Right atrium auricular region (tissue), 2 donors: ENCODE measurements at places on chromosomes 4 and X. TPM values are rescaled to one million over a fixed set of nuclear protein-coding genes. Genes with fewer than 3 reads are reported as not detected.

Gene FAM156A
- 4.3 TPM for total RNA-seq

Gene GLRB
- total RNA-seq: 13.2 TPM

Gene BEX5
- total RNA-seq: 4.7 TPM

Gene MUC7
- not detected for total RNA-seq

Gene C4orf50
- not detected for total RNA-seq

Gene RAB39B
- 0.63 TPM for total RNA-seq

Gene STARD8
- 8.3 TPM for total RNA-seq

Gene ETDB
- total RNA-seq: not detected

Gene USP17L30
- not detected for total RNA-seq

Gene MRPL1
- total RNA-seq: 17.4 TPM

Gene EGF
- 13.4 TPM for total RNA-seq

Gene MAGEA10
- not detected for total RNA-seq

GRCh38 chr4:55397126-55397436 is 1.3 kb downstream of the TMEM165 start:
- peaks cover 12% of the 10 kb centered on the region for H3K36me3 ChIP-seq
- H3K27ac ChIP-seq: peak overlapping the region; percentile 99
- H3K27me3 ChIP-seq: no peaks in the 10 kb centered on the region
- peak overlapping the region; percentile 92 for H3K4me3 ChIP-seq

DNA sequence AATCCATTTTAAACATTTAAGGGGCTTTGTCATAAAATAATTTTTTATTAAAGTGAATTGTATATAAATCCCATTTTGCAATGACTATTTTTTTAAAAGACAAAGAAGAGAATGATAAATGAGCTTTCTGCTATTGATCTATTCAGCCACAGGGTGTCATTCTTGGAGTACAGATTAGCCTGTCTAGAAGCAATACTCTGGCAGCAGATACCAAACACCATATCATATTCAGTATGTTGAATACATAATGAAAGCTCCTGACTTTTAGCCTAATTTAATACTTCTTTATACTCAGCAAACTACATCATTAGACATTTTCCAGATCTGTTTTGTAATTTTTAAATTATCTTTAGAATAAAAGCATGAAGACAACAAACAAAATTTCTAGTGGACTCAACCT is 496.3 kb downstream of the PDGFC start:
- H3K27me3 ChIP-seq: no peaks in the 10 kb centered on the region
- H3K27ac ChIP-seq: no peak overlapping the region
- DNase-seq: no peak
- no peaks in the 10 kb centered on the region for H3K36me3 ChIP-seq
- no peaks in the 10 kb centered on the region for H3K4me1 ChIP-seq
- no peak overlapping the region for H3K4me3 ChIP-seq

DNA sequence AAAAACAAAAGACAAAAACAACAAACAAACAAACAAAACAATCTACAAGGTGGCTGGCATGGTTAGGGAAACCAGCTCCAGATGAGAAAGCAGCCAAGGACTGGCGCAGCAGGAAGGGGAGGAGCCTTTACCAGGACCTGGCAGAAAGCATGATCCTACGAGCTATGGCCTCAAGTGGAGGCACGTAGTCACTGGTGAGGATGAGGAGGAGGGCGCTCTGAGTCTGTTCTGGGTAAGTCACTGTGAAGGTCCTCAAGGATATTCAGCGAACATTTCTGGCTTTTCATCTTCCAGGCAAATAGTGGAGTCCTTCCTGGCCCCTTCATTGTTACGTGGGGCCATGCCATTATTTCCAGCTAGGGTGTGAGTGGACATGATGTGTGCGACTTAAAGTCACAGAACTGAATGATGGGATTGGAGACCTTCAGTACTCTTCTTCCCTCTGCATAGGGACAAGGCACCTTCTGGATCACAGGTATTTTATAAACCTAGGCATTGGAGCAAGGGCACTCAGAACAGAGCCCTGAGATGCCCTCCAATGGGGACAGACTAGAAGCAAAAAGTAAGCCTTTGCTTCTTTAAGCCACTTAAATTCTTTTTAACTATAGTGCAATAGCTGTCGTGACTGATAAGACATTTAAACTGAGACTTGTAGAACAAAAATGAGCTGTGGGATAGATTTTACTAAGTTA is 771.3 kb downstream of the RAB28 start:
- H3K4me3 ChIP-seq: no peak overlapping the region
- H3K27me3 ChIP-seq: no peaks in the 10 kb centered on the region
- DNase-seq: no peak
- no peaks in the 10 kb centered on the region for H3K4me1 ChIP-seq
- H3K36me3 ChIP-seq: no peaks in the 10 kb centered on the region
- no peak overlapping the region for H3K27ac ChIP-seq

- H3K4me3 ChIP-seq: no peak overlapping the region
- H3K27me3 ChIP-seq: no peaks in the 10 kb centered on the region
- no peak overlapping the region for H3K27ac ChIP-seq
- no peak for DNase-seq
- no peaks in the 10 kb centered on the region for H3K4me1 ChIP-seq
- no peaks in the 10 kb centered on the region for H3K36me3 ChIP-seq
Measured at GRCh38 chr4:5979981-5980380, 38.2 kb downstream of the C4orf50 start.

- peaks cover 29% of the 10 kb centered on the region for H3K4me1 ChIP-seq
- no peaks in the 10 kb centered on the region for H3K36me3 ChIP-seq
- peak; percentile 82 for DNase-seq
- peak overlapping the region; percentile 86 for H3K27ac ChIP-seq
Measured at GRCh38 chr4:183986971-183987946, 82.2 kb downstream of the STOX2 start.

GRCh38 chrX:68721991-68722860 is 74.8 kb downstream of the STARD8 start:
- peaks cover 15% of the 10 kb centered on the region for H3K36me3 ChIP-seq
- no peak for DNase-seq

GRCh38 chrX:10041383-10041782 is 74.2 kb downstream of the CLDN34 start:
- no peaks in the 10 kb centered on the region for H3K36me3 ChIP-seq
- H3K4me1 ChIP-seq: peaks cover 19% of the 10 kb centered on the region
- no peaks in the 10 kb centered on the region for H3K27me3 ChIP-seq
- DNase-seq: no peak
- no peak overlapping the region for H3K4me3 ChIP-seq
- H3K27ac ChIP-seq: no peak overlapping the region

GRCh38 chr4:94722748-94723147 is 35.0 kb upstream of the BMPR1B start:
- no peak overlapping the region for H3K27ac ChIP-seq
- no peak for DNase-seq
- H3K36me3 ChIP-seq: no peaks in the 10 kb centered on the region
- no peak overlapping the region for H3K4me3 ChIP-seq

- no peak overlapping the region for H3K4me3 ChIP-seq
- no peaks in the 10 kb centered on the region for H3K27me3 ChIP-seq
- peak overlapping the region; percentile 83 for H3K27ac ChIP-seq
- peaks cover 48% of the 10 kb centered on the region for H3K36me3 ChIP-seq
- peak; percentile 95 for DNase-seq
- H3K4me1 ChIP-seq: no peaks in the 10 kb centered on the region
Measured at GRCh38 chr4:185504098-185505047, 30.9 kb downstream of the PDLIM3 start.

GRCh38 chr4:183153190-183153916 is 54.3 kb downstream of the WWC2 start:
- no peak overlapping the region for H3K4me3 ChIP-seq
- H3K27ac ChIP-seq: no peak overlapping the region
- peaks cover 16% of the 10 kb centered on the region for H3K4me1 ChIP-seq
- DNase-seq: no peak

GRCh38 chr4:77006753-77007353 is 57.3 kb downstream of the SEPTIN11 start:
- no peaks in the 10 kb centered on the region for H3K27me3 ChIP-seq
- peak overlapping the region; percentile 44 for H3K27ac ChIP-seq
- no peak overlapping the region for H3K4me3 ChIP-seq
- H3K4me1 ChIP-seq: no peaks in the 10 kb centered on the region
- no peak for DNase-seq
- peaks cover 8% of the 10 kb centered on the region for H3K36me3 ChIP-seq

- no peak overlapping the region for H3K27ac ChIP-seq
- no peaks in the 10 kb centered on the region for H3K27me3 ChIP-seq
- no peaks in the 10 kb centered on the region for H3K36me3 ChIP-seq
- no peaks in the 10 kb centered on the region for H3K4me1 ChIP-seq
- H3K4me3 ChIP-seq: no peak overlapping the region
Measured at GRCh38 chr4:152696764-152697261, 17.0 kb upstream of the TMEM154 start.

GRCh38 chrX:31213941-31214340 is 142.1 kb upstream of the FTHL17 start:
- no peaks in the 10 kb centered on the region for H3K27me3 ChIP-seq
- H3K4me1 ChIP-seq: no peaks in the 10 kb centered on the region
- no peak overlapping the region for H3K4me3 ChIP-seq
- H3K27ac ChIP-seq: no peak overlapping the region
- no peak for DNase-seq

- no peak for DNase-seq
- H3K27me3 ChIP-seq: no peaks in the 10 kb centered on the region
- H3K27ac ChIP-seq: no peak overlapping the region
- no peaks in the 10 kb centered on the region for H3K36me3 ChIP-seq
- no peaks in the 10 kb centered on the region for H3K4me1 ChIP-seq
- H3K4me3 ChIP-seq: no peak overlapping the region
Measured at GRCh38 chr4:14967982-14968381, 34.3 kb upstream of the CPEB2 start.

DNA sequence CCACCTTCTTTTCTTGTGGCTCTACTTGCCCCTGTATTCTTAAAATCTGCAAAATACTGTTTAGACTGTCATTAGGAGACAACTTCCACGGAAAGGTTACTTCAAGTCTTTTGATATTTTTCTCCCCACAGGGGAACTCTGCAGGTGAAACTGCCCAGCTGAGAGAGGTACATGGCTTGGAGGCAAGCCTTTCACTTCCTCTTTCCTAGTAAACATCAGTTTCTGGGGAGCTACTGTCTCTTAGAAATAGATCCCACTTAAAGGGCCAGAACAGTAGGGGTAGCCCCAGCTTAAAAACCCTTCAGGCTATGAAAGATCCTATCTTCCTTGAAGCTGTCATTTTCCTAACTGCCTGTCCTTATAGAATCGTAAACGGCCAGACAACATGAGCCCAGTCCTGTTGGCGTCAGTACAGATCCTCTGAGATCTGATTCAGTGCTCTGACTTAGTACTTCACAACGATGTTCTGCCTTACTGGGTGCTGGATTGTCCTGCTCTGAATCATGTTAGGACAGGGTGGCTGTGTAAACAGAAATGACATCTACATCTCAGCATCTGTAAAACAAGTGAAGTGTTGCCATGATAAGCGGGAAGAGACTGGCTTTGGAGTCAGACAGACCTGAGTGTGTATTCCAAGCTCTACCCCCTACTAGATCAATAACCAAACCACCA is 102.1 kb downstream of the ITIH6 start:
- no peaks in the 10 kb centered on the region for H3K4me1 ChIP-seq
- H3K36me3 ChIP-seq: no peaks in the 10 kb centered on the region
- no peaks in the 10 kb centered on the region for H3K27me3 ChIP-seq
- H3K4me3 ChIP-seq: no peak overlapping the region
- no peak for DNase-seq

DNA sequence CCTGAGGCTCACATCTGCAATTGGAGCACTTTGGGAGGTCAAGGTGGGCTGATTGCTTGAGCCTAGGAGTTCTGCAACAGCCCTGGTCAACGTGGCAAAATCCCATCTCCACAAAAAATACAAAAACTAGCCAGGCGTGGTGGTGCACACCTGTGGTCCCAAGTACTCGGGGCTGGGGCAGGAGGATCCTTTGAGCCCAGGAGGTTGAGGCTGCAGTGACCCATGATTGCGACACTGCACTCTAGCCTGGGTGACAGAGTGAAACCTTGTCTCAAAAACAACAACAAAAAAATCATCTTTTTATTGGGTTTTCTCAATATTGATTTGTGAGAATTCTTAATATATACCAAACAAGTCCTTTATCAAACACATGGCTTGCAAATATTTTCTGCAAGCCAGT is 64.9 kb downstream of the ANKRD17 start:
- no peak overlapping the region for H3K27ac ChIP-seq
- H3K27me3 ChIP-seq: no peaks in the 10 kb centered on the region
- DNase-seq: no peak

DNA sequence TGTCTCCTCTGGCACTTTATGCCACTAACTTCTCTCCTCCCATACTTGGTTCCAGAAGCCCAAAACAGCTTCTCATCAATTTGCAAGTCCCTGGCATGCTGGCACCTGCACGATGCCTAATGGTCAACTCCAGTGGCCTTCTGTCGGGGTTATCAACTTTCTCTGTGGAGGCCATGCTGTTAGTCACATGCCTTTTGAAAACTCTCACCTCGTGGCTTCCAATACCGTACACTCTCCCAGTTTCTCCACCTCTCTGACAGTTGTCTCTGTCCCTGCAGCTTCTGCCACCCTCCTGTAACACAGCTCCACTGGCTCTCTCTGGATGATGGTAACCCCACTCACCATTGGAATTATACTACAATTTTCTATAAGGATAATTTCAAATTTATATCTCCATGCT is 324.0 kb downstream of the NR3C2 start:
- H3K27ac ChIP-seq: no peak overlapping the region
- no peak for DNase-seq
- no peaks in the 10 kb centered on the region for H3K4me1 ChIP-seq
- H3K4me3 ChIP-seq: no peak overlapping the region
- H3K27me3 ChIP-seq: no peaks in the 10 kb centered on the region
- H3K36me3 ChIP-seq: peaks cover 17% of the 10 kb centered on the region

GRCh38 chrX:132364313-132364712 is 124.5 kb downstream of the MBNL3 start:
- H3K27me3 ChIP-seq: no peaks in the 10 kb centered on the region
- no peak overlapping the region for H3K4me3 ChIP-seq
- H3K27ac ChIP-seq: no peak overlapping the region
- DNase-seq: no peak
- no peaks in the 10 kb centered on the region for H3K4me1 ChIP-seq

DNA sequence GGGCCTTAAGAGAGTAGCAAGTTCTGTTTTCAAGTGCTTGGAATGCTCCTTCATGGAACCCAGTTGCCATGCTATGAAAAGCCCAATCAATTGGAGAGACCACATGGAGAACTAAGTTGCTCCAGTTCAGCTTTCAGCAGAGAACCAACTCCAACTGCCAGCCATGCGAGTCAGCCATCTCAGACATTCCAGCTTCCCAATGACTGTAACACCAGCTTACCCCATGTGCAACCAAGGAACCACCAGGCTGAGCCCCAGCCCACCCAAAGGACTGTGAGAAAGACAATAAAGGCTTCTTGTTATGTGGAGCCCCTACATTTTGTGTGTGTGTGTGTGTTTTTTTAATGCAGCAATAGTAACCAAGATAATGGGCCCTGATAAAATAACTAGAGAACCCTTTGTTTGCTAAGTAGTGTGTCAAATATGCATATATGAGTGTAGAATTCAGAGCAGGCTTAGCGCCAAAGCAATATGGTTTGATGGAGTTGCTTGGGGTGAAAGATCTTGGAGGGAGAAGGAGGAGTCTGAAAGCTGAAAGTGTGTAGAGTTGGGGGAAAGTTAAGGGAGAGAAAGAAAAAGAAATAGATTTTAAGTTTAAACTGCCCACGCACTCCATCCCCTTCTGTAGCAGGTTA is 35.0 kb upstream of the CCKAR start:
- no peak overlapping the region for H3K4me3 ChIP-seq
- no peaks in the 10 kb centered on the region for H3K36me3 ChIP-seq
- no peaks in the 10 kb centered on the region for H3K27me3 ChIP-seq
- H3K27ac ChIP-seq: no peak overlapping the region
- DNase-seq: no peak

GRCh38 chrX:116306218-116306617 is 130.2 kb upstream of the SLC6A14 start:
- H3K36me3 ChIP-seq: no peaks in the 10 kb centered on the region
- H3K4me1 ChIP-seq: no peaks in the 10 kb centered on the region
- H3K4me3 ChIP-seq: no peak overlapping the region
- DNase-seq: no peak
- no peak overlapping the region for H3K27ac ChIP-seq
